ENCODE measurements at places on chromosomes 16 and 17.

DNA sequence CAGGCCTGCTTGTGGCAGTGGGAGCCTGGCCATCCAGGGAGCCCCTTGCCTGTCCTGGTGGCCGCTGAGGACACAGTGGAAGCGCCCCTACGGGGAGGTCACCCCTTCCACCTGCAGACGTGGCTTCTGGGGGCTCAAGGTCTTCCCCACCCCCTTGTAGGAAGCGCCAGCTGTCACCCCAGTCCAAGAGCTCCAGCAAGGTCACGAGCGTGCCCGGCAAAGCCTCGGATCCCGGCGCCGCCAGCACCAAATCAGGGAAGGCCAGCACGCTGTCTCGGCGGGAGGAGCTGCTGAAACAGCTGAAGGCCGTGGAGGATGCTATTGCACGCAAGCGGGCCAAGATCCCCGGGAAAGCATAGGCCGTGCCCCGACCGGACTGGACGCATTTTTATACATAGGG lies 7.4 kb upstream of the IL17C start:
- DNase-seq = no peak

- DNase-seq = no peak
Measured at GRCh38 chr17:77433385-77434135, 292.8 kb downstream of the SEC14L1 start.

DNA sequence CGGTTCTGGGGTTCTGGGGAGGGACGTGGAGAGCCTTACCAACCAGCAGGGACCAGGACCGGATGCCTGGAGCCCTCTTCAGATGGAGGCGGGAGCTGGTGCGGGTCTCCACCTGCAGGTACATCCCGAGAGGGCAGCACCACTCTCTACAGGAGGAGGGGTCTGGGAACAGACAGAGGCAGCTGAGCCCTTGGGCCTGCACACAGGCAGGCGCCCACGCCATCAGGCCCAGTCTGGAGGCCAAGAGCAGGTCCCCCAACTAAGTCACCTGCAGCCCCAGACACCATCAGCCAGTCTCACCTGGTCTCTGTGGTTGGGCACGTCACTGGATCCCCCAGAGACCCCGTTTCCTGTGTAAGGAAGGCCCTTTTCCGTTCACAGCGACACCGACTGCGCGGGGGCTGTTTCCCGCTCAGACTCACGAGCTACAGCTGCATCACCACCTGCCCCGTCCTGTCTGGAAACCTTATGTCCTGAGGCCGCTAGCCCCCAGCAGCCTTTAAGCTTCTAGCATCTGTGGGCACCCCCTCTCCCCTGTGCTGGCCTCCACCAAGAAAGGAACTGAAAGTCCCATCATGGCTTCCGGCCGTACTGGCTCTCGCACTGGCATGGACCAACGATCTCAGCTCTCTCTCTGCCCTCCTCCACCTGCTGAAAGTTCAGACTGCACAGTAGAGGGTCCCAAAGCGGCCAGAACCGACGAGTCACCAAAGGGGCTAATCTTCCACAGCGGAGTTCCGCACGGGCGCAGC lies 1.2 kb downstream of the CYBC1 start:
- peak; percentile 74 for DNase-seq

DNA sequence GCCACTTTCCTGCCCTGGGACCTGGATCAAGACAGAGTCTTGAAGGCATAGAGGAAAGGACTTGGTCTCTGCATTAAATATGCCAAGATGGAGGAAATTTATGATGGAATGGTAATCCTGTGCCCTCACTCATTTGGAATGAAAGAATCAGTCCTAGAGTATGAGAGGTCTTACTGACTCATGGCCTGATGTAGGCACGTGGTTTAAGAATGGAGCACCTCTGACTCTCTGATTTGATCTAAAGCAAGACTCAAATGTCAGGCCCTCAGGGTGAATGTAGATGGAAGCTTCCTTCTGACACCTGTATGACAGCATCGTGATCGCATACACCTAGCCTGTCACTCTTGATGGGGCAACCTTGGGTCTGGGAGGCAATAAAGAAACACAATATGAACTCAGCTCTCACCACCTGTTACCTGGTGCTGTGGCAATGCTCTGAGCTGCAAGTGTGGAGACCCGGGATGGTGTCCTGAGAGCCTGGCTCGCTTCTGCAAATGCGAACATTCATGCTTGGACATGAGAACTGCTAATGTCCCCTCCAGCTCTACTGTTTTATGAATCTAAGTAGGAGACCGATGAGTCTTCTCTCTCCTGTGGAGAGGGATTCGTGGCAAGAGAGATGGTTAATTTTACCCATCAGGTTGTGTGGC lies 229.9 kb downstream of the ABCC12 start:
- DNase-seq = no peak

GRCh38 chr17:80313160-80313829 lies 52.6 kb downstream of the RNF213 start:
- DNase-seq = no peak

DNA sequence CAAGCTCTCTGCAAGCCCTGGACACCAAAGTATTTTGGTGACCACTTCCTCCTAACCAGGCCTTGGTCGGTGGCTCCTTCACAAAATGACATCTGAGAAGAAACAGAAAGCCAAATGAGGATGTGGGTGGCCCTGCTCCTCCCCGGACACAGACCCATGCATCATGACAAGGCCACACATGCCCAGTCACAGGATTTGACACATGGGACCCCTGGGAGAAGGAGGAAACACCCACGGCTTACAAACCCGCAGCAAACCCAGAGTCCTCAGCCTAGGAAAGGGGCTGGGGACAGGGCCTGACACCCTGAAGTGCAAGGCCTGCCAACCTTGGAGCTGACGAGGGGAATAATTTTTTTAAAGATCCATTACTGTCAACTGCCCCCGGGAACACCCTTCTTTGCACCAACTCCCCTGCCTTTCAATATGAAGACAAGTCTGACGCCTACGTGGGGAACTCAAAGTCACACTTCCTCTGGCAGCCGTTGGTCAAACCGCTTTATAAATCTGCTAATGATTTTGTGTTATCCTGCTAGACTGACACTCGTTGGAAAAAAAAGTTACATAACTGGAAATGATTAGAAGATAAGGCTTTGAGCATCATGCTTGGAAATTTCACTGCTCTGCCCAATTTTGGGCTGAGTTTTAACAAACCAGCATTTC lies 41.3 kb downstream of the GAS7 start:
- no peak for DNase-seq

DNA sequence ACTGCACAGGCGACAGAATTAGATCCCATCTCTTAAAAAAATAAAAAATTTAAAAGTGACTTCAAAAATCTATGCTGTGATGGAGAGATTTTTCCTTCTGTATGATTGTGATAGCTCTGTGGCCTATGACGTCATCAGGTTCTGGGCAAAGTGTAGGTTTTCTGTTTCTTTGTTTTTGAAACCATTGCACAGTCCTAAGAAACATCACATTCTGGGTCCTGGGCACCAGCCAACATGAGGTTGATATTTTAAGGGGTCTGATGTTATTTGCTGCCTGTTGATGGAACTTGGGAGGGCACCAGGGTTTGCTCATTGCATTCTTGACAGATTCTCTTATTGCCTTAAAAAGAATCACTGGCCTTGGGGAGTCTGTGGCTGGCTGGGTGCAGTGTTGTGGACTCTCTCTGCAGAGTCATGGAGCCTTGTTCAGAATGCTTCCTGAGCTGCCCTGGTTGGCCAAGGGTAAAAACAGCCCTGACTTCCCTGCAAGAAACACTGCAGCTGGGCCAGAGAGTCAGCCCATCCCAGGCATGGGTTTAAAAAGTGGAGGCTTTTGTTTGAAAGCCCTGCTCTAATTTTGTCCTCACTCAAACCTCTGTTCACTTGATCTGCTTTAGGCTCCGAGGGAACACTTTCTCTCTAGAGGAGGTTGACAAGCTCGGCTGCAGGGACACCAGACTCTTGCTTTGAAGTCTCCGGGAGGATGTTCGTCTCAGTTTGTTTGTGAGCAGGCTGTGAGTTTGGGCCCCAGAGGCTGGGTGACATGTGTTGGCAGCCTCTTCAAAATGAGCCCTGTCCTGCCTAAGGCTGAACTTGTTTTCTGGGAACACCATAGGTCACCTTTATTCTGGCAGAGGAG lies 10.5 kb upstream of the CYLD start:
- DNase-seq = no peak

GRCh38 chr16:48955837-48956236 lies 325.8 kb downstream of the CBLN1 start:
- no peak for DNase-seq

GRCh38 chr17:45784741-45785479 lies 790 bp downstream of the CRHR1 start:
- DNase-seq = peak; percentile 12

- no peak for DNase-seq
Measured at GRCh38 chr16:30416624-30417528, 9.5 kb downstream of the ZNF771 start.

GRCh38 chr16:85138825-85139627 lies 26.8 kb upstream of the CIBAR2 start:
- no peak for DNase-seq
